ENCODE measurements at places on chromosomes 1 and 21.

GRCh38 chr1:223847781-223848345, 2.1 kb upstream of the TP53BP2 start:
- DNase-seq: no peak

- DNase-seq: peak; percentile 67
These were observed 4.6 kb downstream of the IFFO2 start for GRCh38 chr1:18951818-18952391.

GRCh38 chr1:235018161-235018560, 110.5 kb downstream of the TOMM20 start:
- DNase-seq: no peak

- DNase-seq: no peak
These were observed 18.8 kb downstream of the TMPRSS15 start for GRCh38 chr21:18384771-18385170.

GRCh38 chr1:115068826-115069585, 20.3 kb downstream of the TSPAN2 start:
- no peak for DNase-seq

DNA sequence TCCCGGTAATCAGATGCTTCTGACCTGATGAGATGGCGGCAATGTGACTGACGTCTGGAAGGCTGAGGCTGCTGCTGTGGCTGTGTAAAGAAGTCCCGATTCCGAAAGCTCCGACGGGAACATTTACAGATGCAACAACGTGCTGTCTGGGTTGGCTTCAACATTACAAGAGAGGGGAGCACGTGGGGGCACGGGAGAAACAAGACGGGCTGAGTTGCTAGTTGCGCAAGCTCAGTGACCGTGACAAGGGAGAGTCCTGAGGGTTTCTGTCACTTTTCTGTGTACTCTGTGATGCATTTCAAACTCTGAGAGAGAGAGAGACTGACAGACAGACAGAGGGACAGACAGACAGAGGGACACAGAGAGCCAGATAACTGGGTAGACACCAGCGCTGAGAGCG, 25.6 kb upstream of the LRRC47 start:
- DNase-seq: no peak

- no peak for DNase-seq
These were observed 9.0 kb downstream of the TMEM269 start for GRCh38 chr1:42793824-42794223.

- DNase-seq: peak; percentile 95
These were observed 510 bp downstream of the DENND4B start for GRCh38 chr1:153945795-153946621.

- no peak for DNase-seq
These were observed at the start of gene IFI44L for GRCh38 chr1:78619803-78620579. Gene IFI44L (plus strand): TSS chr1:78620448. CDS start chr1:78627916, 7,468 bp downstream.

Measured in GM12892 (cell line).